ENCODE measurements at places on chromosomes 12 and 14. TPM values are rescaled to one million over a fixed set of nuclear protein-coding genes. Genes with fewer than 3 reads are reported as not detected.

GALNT8 gene
- 1.3 TPM for total RNA-seq

SPTSSA gene
- 8.4 TPM for total RNA-seq

AMIGO2 gene
- total RNA-seq = 12.4 TPM

GLIPR1L2 gene
- total RNA-seq = 0.24 TPM

BORCS5 gene
- 47.8 TPM for total RNA-seq

PRKD1 gene
- not detected for total RNA-seq

AHNAK2 gene
- 0.05 TPM for total RNA-seq

GNB3 gene
- total RNA-seq = 0.22 TPM

RPGRIP1 gene
- total RNA-seq = 0.07 TPM

TMEM119 gene
- 0.24 TPM for total RNA-seq

CLEC14A gene
- not detected for total RNA-seq

PHC1 gene
- 24.0 TPM for total RNA-seq

ZBTB42 gene
- 3.4 TPM for total RNA-seq

GRCh38 chr14:61338457-61338856 is 17.1 kb downstream of the PRKCH start:
- DNase-seq = no peak

DNA sequence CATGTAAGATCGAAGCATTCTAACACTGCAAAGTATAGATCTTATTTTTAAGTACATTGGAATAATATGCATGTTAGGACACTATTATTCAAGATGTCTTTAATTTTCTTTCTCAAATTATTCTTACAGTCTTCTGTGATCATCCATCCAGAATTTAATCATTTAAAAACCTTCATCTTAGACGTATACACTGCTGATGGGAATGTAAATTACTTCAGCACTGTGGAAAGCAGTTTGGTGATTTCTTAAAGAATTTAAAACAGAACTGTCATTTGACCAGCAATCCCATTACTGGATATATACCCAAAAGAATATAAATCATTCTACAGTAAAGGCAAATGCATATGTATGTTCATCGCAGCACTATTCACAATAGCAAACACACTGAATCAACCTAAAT is 3.2 kb upstream of the RPS29 start:
- no peak for DNase-seq

- DNase-seq = no peak
Observed at GRCh38 chr12:50458606-50459005, 46.2 kb upstream of the DIP2B start.

GRCh38 chr12:31471823-31472222 is 119.1 kb downstream of the DENND5B start:
- DNase-seq = no peak

DNA sequence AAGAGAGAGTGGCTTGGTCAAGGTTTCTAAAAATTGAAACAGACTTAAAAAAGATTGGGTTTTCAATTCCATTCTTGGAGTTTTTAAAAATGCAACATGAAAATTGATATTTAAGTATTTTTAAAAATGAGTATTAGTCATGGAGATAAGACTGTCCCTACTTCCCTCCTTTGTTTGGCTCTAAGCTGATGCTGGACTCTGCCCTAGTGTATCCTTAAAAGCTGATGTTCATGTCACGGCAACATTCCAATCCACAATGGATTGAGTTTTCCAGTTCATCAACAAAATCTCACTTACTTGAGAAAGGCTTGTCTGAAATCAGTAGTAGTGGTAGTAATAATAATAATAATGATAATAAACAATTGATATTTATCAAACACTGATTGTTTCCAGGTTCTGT is 119.0 kb upstream of the SLC38A2 start:
- DNase-seq = no peak

DNA sequence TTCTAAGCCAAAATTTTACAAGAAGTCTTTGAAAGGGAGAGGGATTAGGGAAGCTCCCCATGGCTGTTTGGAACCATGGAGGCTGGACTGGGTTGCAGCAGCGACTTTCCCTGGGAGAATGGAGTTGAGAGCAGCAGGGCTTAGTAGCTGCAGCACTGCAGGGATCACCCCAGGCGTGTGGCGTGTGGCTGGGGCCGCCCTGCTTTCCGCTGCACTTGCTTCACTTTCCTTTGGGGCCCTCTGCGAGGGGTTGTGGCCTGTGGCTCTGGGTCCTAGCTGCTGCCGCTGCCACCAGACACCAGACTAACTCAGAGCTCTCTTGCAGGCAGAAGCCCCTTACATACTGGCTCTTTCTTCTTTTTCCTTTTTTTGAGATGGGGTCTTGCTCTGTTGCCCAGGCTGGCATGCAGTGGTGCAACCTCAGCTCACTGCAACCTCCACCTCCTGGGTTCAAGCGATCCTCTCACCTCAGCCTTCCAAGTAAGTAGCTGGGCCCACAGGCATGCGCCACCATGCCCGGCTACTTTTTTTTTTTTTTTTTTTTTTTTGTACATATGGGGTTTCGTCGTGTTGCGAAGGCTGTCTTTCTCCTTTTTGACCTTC is 25.4 kb downstream of the CCDC62 start:
- DNase-seq = no peak

DNA sequence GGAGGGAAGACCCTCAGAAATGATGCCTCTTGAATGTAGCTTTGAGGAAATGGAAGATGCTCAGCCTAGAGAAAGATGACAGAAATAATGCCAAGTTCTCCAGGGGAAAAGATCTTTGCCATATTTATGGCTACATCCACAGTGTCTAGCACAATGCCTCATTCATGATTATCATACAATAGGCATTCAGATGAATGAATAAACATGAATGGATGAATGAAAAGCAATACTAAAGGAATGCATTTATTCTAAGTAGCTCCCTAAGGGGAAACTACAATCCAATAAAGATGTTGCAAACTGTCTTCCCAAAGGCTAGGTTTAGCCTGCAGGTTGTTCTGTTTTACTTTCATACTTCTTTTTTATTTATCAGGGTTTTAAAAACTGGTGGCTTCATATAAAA is 12.0 kb downstream of the TMTC1 start:
- DNase-seq = no peak

GRCh38 chr12:32864731-32865130 is 31.8 kb downstream of the PKP2 start:
- no peak for DNase-seq

DNA sequence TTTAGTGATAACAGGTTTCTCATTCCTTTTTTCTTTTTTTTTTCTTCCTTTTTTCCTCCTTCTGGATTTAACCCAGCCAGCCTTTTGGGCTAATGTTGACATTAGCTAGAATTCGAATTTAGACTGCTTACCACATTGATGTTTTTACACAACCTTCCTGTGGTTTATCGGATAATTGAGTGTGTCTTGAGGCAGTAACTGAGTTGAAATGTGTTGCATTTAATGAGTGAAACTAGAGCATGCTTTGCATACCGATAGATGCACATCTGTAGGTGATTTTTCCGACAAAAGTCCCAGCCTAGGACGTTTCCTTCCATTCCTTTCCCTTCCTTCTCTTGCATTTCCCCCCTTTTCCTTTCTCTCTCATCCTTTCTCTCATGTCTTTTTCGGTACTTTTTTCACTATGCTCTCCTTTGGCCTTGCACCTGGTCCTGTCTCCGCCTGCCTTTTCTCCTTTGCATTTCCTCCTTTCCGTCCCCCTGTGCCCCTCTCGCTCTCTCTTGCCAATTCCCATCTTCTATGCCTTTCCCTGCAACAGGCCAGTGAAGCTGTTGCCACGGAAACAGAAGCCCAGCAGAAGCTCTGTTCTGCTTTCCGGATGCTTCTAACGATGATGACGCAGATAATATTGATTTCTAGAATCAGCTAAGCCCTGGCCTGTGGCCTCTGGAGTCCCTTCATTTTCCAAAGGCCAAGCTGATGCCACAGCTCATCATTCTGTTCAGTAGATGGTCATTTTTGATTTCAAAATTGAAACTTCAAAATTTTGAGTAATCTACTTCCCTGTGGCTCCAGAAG is 76.1 kb downstream of the SLC25A47 start:
- DNase-seq = no peak

GRCh38 chr14:104119119-104119487 is 19.3 kb upstream of the KIF26A start:
- no peak for DNase-seq

DNA sequence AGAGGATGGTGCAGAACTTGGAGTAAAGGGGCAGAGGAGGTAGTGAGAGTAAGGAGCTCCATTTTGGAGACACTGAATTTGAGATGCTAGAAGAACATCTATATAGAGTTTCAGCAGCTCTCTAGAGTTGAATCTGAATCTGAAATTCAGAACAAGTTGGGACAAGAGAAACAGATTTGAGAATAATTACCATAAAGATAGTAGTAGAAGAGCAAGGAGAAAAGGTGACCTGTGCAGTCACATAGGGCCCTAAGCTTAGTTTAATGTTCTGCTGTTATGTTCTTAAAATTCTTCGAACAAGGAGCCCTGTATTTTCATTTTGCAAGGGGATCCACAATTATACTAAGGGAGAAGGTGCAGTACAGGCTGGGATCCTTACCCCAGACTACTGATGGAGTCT is 7.4 kb downstream of the REM2 start:
- DNase-seq = no peak

- DNase-seq = no peak
Observed at GRCh38 chr12:18849761-18850160, 111.8 kb downstream of the CAPZA3 start.

DNA sequence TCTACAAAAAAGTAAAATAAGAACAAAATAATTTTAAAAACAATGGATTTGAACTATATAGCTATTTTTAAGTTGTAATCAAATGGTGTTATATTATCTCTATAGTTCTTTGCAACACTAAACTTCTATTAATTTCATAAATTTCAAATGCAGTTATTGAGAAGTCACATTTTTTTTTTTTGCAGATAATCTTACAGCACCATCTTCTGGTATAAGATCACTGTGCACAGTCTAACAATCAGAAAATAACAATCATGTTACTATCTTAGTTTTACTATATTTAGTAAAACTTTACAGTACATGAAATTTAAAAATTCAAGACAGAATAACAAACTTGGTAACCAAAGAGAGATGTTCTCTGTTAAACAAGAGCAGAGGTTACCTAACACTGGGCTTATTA is 40.6 kb downstream of the GXYLT1 start:
- DNase-seq = no peak

DNA sequence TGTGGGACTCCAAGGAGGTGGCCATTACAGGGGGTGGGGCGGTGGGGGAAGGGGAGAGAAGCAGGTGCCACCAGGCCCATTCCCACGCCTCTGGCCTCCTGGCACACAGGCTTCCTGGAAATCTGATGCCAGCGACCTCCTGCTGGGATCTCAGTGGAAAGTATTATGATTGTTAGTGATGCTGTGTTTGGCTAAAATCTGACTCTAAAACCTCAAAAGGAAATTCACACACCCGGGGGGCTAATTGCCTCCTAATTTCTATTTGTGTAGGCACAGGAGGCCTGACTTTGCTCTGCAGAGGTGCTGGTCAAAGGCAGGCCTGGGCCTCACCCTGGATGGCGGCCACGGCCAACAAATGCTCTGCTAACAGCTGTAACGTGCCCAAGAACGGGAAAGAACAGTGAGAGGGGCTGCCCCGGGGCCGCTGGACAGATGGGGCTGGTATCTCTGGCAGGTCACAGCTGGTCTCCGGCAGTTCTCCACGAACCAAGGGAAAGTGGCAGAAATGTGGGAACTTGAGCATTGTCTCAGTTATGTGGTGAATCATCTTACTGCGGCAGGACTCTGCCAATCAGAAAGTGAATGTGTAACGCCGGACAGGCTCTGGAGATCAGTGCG is 14.3 kb downstream of the FAM181A start:
- DNase-seq = no peak

GRCh38 chr12:48930475-48930874 is 5.2 kb upstream of the FKBP11 start:
- DNase-seq = no peak

GRCh38 chr14:85530626-85531025 is 682 bp downstream of the FLRT2 start:
- no peak for DNase-seq

- DNase-seq = no peak
Observed at GRCh38 chr14:44589180-44589579, 82.1 kb upstream of the FSCB start.

- DNase-seq = peak; percentile 32
Observed at GRCh38 chr12:54723379-54724256, 75.5 kb upstream of the DCD start.

DNA sequence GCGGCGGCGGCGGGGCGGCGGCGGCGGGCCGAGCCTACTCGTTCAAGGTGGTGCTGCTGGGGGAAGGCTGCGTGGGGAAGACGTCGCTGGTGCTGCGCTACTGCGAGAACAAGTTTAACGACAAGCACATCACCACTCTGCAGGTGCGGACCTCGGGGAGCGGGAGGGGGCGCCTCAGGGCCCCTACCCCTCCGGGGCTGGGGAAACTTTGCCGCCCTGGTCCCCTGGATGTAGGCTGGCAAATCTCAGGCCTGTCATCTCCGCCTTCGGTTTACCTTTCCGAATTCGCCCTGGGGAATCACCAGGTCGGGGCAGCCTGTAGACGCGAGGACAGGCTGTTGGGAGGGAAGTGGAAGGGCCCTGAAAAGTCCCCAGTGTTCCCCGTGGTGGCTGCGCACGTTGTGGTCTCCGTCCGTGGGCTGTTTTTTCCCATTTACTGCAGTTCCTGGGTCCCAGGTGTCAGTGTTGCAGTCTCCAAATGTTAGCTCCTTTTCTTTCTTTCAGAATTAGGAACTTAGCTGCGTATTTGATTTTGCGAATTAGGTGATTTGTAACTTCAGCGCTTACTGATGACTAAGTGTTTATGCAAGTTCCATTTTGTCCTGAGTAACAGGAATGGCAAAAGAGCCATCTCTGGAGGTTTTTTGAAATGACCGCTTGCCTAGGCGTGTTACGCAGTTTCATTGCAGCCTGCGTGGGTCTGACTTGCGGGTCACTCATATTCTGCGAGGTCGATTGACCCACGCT is 656 bp downstream of the RAB21 start:
- DNase-seq = peak; percentile 80

- DNase-seq = no peak
Observed at GRCh38 chr12:119710374-119710964, 42.5 kb downstream of the PRKAB1 start.

GRCh38 chr14:66045572-66046021 is 440.6 kb upstream of the CCDC196 start:
- DNase-seq = no peak

DNA sequence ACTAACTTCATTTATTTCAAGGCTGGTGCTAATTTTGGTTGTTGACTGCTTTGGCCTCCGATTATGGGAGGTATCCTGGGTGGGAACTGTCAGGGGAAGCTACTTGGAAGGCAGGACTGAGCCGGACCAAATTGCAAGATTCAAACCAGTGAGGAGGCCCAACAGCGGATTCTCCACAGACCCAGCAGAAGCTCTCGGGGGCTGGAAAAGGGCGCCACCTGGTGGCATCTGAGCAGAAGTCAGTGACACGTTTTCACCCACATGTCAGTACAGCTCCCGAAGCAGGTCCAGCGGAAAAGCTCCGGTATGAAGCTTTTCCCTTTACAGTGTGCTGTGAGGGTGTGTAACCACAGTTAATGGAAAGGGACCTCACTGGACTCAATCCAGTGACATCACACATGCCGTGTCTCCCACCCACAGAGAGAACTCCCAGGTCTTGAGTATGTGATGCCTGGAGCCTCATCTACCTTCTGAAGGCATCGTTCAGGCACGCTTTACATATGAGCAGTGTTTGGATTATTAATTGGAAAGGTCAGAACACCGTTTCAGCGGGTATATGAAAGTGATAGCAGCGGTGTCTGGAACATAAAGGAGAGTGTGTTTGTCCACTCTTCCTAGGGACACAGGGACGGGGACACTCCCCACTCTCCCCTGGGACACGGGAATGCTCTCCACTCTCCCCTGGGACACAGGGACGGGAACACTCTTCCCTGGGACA is 3.6 kb upstream of the P2RX2 start:
- DNase-seq = peak; percentile 86
